ENCODE measurements at places on chromosomes 1 and 21.

- no peak for DNase-seq
- H3K4me1 ChIP-seq, result peaks cover 3% of the 10 kb centered on the region
- no peaks in the 10 kb centered on the region for H3K36me3 ChIP-seq
- H3K27me3 ChIP-seq, result no peaks in the 10 kb centered on the region
Measured at GRCh38 chr21:40386294-40386911, 460.6 kb downstream of the DSCAM start.

DNA sequence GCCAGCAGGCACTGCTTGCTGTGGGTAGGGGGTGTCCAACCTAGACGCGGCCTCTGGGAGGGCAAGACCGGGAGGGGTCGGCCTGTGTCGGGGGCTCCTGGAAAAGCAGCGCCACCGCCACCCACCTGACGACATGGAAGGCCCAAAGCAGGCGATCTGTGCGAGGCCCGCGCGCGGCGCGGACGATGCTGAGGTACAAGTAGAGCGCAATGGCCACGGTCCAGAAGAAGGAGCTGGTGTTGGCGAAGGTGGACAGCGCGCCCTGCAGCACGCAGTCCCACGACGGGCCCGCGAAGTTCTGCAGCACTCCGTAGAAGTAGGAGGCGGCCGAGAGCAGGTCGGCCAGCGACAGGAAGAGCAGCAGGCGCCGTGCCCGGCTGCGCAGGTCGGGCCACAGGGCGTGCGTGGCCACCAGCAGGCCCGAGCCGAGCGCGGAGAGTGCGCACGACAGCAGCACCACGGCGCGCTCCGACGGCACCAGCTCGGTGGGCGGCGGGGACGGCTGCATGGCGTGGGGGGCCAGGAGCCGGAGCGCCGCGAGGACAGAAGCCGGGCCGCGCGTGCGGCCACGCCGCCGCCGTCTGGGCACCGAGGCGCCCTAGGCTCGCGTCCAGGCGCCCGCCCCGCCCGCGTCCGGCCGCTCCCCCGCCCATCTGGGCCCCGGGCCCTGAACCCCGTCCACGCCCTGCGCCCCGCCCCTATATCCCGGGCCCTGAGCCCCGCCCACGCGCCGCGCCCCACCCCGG lies at the start of gene GPR157:
TSS of gene GPR157 (minus strand) at position 583 of the 746 bp plus-strand sequence. CDS start at position 508, 75 bp downstream.
- H3K4me3 ChIP-seq, result peak within 1 kb of the TSS; percentile 53
- peaks cover 19% of the 10 kb centered on the region for H3K4me1 ChIP-seq
- H3K36me3 ChIP-seq, result no peaks in the 10 kb centered on the region
- peak within 1 kb of the TSS; percentile 57 for H3K27ac ChIP-seq
- peaks cover 15% of the 10 kb centered on the region for H3K27me3 ChIP-seq

DNA sequence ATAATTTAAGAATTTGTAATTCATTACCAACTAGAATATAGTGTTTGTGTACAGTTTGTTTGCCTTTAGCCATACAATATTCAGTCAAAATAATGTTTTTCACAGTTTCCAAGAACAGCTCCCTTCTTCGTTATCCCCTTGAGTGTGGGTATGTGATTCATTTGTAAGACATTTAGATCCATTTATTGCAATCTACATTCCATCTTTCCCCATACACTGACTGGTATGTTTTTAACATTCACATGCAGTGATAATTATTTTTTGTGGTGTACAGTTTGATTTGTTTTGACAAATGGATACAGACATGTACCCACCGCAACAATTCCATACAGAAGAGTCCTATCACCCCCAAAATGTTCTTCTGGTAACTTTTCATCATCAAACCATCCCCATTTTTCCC lies 589.1 kb upstream of the ADAMTS5 start:
- H3K4me3 ChIP-seq, result no peak overlapping the region
- H3K4me1 ChIP-seq, result no peaks in the 10 kb centered on the region

- no peak for DNase-seq
- no peaks in the 10 kb centered on the region for H3K4me1 ChIP-seq
- no peak overlapping the region for H3K4me3 ChIP-seq
- H3K27ac ChIP-seq, result no peak overlapping the region
- no peaks in the 10 kb centered on the region for H3K27me3 ChIP-seq
Measured at GRCh38 chr1:172149346-172149745, 271.1 kb upstream of the C1orf105 start.

DNA sequence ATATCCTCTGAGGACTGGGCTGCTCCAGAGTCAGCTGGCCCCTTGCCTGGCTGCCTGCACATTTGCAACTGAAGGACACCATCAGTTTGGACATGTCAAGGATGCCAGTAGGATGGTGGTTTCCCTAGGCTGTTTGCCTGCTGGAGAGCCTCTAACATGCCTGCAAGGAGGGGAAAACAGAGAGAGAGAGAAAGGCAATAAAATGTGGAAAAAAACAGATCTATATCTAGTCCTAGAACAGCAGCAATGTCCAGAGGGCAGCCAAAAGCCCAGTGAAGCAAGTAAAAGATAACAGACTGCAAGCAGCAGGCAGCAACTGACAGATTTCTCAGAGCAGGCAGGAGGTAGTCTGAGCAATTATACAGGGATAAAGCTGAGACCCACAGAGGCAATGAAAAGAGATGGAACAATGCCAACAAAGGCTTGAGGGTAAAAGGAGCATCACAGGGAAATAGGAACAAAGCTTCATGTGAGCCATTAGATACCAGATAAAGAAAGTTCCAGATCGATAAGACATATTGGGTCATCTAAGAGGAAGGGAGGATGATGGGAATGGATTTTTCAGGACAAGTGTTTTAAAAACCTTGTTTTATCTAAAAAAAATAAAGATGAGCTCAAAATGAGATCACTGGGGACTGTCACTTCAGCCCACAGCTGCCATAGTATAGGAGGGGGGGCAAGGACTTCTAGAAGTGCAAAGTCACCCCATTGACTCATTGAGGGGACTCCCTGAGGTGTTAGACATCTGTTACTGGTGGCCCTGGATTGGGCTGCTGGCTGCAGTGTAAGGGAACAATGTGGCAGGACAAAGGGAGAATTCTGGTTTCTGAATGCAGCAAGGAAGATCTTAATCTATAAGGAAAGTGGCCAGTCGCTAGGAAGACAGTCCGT lies 38.6 kb upstream of the GADD45A start:
- no peaks in the 10 kb centered on the region for H3K27me3 ChIP-seq
- peaks cover 19% of the 10 kb centered on the region for H3K4me1 ChIP-seq
- no peaks in the 10 kb centered on the region for H3K36me3 ChIP-seq
- peak overlapping the region; percentile 2 for H3K27ac ChIP-seq
- H3K4me3 ChIP-seq, result no peak overlapping the region

DNA sequence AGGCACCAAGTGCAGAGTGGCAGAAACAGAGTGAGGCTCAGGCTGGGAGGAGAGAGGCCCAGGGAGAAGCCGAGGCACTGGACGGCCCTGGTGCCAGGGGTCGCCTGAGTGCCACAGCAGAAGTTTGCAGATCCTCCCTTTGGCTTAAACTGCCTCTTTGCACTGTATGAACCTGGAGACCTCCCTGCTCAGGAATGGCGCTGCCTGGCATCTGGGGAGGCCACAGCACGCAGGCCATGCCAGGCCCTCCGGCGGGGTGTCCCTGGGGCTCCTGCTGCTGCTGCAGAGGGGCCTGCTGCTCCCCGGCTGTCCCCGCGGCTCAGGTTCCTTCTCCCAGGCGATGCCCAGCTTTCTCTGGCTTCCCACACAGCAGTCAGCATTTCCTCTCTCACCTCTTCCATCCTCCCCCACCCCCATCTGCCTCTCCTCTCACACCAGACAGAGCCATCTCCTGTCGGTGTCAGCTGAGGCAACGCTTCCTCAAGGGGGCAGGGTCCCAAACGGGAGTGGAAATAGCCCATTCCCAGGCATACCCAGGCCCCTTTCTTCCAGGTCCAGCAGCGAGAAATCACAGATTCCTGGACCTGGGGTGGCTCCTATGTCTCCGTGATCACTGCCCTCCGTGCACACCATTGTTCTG lies 35.2 kb downstream of the SYT6 start:
- no peak overlapping the region for H3K27ac ChIP-seq
- H3K36me3 ChIP-seq, result peaks cover 7% of the 10 kb centered on the region
- H3K4me3 ChIP-seq, result no peak overlapping the region
- no peaks in the 10 kb centered on the region for H3K27me3 ChIP-seq

- no peaks in the 10 kb centered on the region for H3K4me1 ChIP-seq
- H3K36me3 ChIP-seq, result no peaks in the 10 kb centered on the region
Measured at GRCh38 chr1:179151908-179152682, 70.2 kb downstream of the TOR3A start.

GRCh38 chr21:45157932-45158331 lies 83.6 kb downstream of the ADARB1 start:
- H3K36me3 ChIP-seq, result peaks cover 4% of the 10 kb centered on the region
- no peak for DNase-seq
- no peak overlapping the region for H3K4me3 ChIP-seq
- no peak overlapping the region for H3K27ac ChIP-seq
- no peaks in the 10 kb centered on the region for H3K27me3 ChIP-seq

- no peaks in the 10 kb centered on the region for H3K27me3 ChIP-seq
- no peak overlapping the region for H3K27ac ChIP-seq
- H3K4me3 ChIP-seq, result no peak overlapping the region
- no peaks in the 10 kb centered on the region for H3K4me1 ChIP-seq
Measured at GRCh38 chr21:40466893-40467483, 380.0 kb downstream of the DSCAM start.

GRCh38 chr21:44623575-44623974 lies 3.3 kb upstream of the KRTAP10-9 start:
- DNase-seq, result no peak
- no peak overlapping the region for H3K4me3 ChIP-seq
- H3K36me3 ChIP-seq, result no peaks in the 10 kb centered on the region
- no peak overlapping the region for H3K27ac ChIP-seq
- H3K27me3 ChIP-seq, result no peaks in the 10 kb centered on the region

- H3K27me3 ChIP-seq, result peaks cover 28% of the 10 kb centered on the region
- no peak for DNase-seq
- peak overlapping the region; percentile 70 for H3K27ac ChIP-seq
- H3K36me3 ChIP-seq, result peaks cover 9% of the 10 kb centered on the region
- H3K4me1 ChIP-seq, result peaks cover 40% of the 10 kb centered on the region
- peak overlapping the region; percentile 13 for H3K4me3 ChIP-seq
Measured at GRCh38 chr1:101239095-101240040, 2.5 kb downstream of the S1PR1 start.

GRCh38 chr1:234316937-234317336 lies 56.3 kb upstream of the COA6 start:
- no peak overlapping the region for H3K27ac ChIP-seq
- no peaks in the 10 kb centered on the region for H3K27me3 ChIP-seq
- H3K4me3 ChIP-seq, result no peak overlapping the region
- no peaks in the 10 kb centered on the region for H3K4me1 ChIP-seq
- DNase-seq, result no peak

- no peak overlapping the region for H3K27ac ChIP-seq
- H3K4me3 ChIP-seq, result no peak overlapping the region
- H3K36me3 ChIP-seq, result no peaks in the 10 kb centered on the region
- no peaks in the 10 kb centered on the region for H3K27me3 ChIP-seq
- DNase-seq, result no peak
- H3K4me1 ChIP-seq, result no peaks in the 10 kb centered on the region
Measured at GRCh38 chr1:197838836-197839235, 63.6 kb upstream of the DENND1B start.

DNA sequence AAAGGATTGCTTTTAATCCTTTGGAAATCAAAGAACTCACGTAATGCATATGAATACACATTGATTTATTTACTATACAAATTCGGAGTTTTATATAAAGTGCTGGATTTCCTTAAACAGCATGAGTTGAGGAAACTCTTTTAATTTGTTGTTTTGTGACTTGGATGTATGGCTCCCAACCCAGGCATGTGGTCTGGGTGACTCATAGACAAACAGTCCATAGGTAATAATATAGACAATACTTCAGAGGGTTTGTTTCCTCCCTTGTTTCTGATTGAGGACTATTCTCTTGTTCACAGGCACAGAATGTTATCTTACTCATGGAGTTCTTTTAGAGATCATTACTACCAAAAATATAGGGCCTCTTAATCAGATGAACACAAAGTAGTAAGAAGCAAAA lies 43.8 kb downstream of the XPR1 start:
- no peak for DNase-seq
- no peaks in the 10 kb centered on the region for H3K27me3 ChIP-seq
- H3K27ac ChIP-seq, result no peak overlapping the region
- peaks cover 4% of the 10 kb centered on the region for H3K36me3 ChIP-seq

DNA sequence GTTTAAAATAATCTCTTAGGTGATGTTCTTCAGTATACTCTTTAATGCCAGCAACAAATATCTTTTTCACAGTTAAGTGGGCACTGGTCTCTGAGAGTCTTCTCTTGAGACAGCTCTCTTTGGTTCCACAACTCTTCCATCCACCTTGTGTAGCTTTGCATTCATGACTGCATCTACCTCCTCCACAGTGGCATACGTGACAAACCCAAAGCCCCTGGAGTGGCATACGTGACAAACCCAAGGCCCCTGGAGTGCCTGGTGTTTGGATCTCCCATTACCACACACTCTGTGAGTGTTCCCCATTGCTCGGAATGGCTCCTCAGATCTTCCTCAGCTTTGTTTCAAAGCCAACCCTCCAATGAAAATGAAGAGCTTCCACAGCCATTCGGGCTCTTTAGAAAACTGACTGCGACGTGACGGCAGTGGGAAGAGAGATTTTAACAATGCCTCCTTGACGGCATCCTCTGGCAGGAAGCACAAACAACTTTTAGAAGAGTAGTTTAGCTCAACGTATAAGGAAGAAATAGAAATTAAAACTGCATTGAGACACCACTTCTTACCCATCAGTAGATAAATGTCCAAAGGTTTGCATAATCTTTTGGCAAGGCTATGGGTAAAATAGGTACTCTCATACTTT lies 45.8 kb downstream of the SLC30A7 start:
- no peaks in the 10 kb centered on the region for H3K4me1 ChIP-seq
- no peak for DNase-seq
- no peaks in the 10 kb centered on the region for H3K36me3 ChIP-seq
- H3K4me3 ChIP-seq, result no peak overlapping the region
- H3K27me3 ChIP-seq, result no peaks in the 10 kb centered on the region
- H3K27ac ChIP-seq, result no peak overlapping the region

DNA sequence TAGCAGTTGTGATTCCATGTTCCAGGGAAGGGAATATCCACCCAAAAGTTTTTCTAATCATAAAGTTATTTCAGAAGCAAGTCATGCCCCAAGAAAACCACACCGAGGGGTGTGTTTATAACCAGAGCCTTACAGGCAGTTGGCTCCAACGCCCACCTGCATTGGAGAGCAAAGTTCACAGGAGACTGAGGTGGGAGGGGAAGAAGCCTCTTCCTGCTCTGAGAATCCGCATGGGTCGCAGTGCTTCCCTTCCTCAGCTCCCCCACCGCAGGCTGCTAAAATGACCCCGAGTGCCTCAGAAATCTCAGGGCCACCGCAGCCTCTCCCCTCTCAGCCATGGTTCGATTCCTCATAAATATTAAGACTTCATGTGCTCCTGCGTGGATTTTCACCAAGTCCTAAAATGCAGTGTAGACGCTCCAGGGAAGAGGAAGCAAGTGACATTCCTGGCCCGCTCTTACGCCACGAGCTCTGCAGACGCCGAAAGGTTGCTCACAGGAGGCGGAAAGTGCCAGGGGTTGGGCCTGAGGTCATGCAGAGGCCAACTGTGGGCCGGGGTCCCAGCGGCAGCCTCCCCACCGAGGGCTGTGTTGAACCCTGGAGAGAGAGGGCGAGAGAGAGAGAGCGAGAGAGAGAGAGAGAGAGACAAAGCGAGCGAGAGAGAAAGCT lies 13.4 kb upstream of the SPSB1 start:
- no peak for DNase-seq
- H3K27ac ChIP-seq, result no peak overlapping the region
- peaks cover 5% of the 10 kb centered on the region for H3K27me3 ChIP-seq
- H3K4me1 ChIP-seq, result peaks cover 23% of the 10 kb centered on the region

Measured in spinal cord (tissue), 10 donors.